ENCODE measurements at places on chromosomes 2 and 18. TPM values are rescaled to one million over a fixed set of nuclear protein-coding genes. Genes with fewer than 3 reads are reported as not detected.

The GDF7 gene
- total RNA-seq = 0.25 TPM

DNA sequence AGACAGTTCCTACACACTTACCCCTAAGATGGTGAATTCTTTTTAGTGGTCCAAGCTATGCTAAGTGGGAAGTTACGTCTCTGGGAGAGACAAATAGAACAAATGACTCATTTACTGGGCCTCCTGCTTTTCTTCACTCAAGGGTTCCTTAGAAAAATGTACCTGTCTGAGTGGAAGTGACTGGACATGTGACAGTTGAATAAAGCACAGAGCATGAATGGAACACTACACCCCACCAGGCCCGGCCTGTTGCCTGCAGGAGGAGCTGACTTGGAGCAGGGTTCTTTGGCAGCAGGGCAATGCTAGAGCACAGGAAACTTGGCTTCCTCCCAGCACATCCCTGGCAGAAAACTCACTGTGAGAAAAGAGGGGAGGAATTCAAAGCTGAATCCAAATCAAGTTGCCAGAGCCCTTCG, 451.0 kb upstream of the SETBP1 start:
- no peak for ATAC-seq

The DNAJB2 gene
- total RNA-seq = 99.2 TPM

DNA sequence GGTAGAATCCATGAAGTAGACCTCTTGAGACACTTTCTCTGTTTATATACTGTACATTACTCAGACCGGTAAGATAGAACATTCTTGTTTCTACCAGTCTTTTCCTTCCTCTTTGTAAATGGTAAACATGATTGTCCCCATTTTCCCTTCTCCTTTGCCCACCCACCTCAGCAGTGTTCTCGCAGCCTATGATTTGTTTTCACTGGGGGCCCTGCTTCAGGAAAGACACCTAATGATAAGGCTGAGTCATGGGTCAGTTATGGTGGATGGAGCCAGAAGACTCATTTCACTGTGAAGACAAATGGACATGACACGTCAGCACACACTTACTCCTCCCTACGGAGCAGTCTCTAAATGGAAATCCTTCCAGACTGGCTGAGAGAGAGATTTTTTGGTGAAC, 23.7 kb downstream of the CENPO start:
- ATAC-seq = no peak

DNA sequence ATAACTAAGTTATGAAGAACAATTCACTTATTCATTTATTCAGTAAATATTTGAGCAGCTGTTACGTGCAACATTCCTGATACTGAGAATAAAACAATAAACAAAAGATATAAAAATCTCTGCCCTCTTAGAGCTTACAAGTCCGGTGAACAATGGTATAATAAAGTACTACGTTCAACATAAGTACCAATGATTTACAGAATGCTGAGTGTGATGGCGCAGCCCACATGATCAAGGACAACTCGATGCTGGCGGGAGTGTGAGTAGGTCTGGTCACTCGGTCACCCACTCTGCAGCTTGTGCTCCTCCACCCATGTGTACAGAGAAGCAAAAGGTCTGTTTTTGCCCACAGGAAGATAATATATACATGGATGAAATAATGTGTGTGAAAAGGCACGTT, 254.3 kb downstream of the BCL11A start:
- ATAC-seq = no peak

The PIEZO2 gene
- 1.9 TPM for total RNA-seq

GRCh38 chr2:233059547-233059796, 670 bp upstream of the INPP5D start:
- no peak for ATAC-seq

- ATAC-seq = no peak
These were observed 176.9 kb upstream of the NRP2 start for GRCh38 chr2:205505371-205505770.

GRCh38 chr2:160110674-160111239, 48.3 kb upstream of the PLA2R1 start:
- no peak for ATAC-seq

The COL4A3 gene
- total RNA-seq = 0.56 TPM

- ATAC-seq = no peak
These were observed 107.1 kb downstream of the NFATC1 start for GRCh38 chr18:79502782-79503181.

The SERPINE2 gene
- 87.5 TPM for total RNA-seq

The MBD1 gene
- 53.5 TPM for total RNA-seq

The SMARCAL1 gene
- 14.6 TPM for total RNA-seq

- ATAC-seq = no peak
These were observed 129.0 kb downstream of the GPD2 start for GRCh38 chr2:156565066-156565710.

- no peak for ATAC-seq
These were observed 194.1 kb downstream of the TPGS2 start for GRCh38 chr18:36634573-36635216.

- no peak for ATAC-seq
These were observed 64.3 kb upstream of the EPAS1 start for GRCh38 chr2:46232860-46233259.

DNA sequence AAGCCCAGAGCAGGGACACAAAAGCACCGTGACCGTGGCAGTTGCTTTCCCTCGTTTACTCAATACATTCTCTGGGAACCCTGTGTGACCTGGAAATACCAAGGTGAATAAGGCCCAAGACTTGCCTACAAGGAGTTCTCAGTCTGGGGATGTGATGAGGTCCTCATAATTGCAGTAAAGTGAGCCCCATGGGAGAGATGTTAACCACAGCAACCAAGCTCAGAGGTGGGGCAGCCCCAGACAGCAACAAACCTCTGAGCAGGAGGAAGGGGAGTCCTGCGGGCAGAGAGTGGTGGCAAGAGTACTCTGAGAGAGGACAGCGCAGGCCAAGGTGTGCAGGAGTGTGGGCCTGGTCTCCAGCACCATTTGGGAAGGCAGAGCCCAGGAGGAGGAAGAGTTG, 91.6 kb downstream of the TTC32 start:
- no peak for ATAC-seq

GRCh38 chr2:158507141-158507540, 50.4 kb downstream of the PKP4 start:
- ATAC-seq = no peak

GRCh38 chr18:47658498-47658897, 272.0 kb downstream of the SMAD2 start:
- ATAC-seq = no peak

DNA sequence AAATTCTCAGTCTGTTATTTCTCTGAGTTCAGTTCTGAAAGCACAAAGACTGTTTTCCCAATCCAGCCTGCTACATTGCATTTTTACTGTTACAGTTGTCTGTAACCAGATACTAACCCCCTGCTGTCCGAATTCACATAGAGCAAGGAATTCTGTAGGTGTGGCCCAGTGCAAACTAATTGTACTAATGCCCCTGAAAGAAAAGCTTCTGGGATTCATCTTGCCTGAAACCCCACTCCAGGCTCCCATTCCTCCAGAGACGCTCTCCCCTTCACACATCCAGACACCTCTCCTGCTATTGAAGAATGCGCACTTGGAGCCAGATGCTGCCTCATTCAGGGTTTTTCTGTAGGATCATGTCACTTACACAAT, 127.0 kb downstream of the TTC32 start:
- no peak for ATAC-seq

The NFE2L2 gene
- total RNA-seq = 28.6 TPM

GRCh38 chr2:33531549-33532059, 55.2 kb downstream of the RASGRP3 start:
- no peak for ATAC-seq

The GULP1 gene
- 12.0 TPM for total RNA-seq

The FBXO15 gene
- 6.1 TPM for total RNA-seq

DNA sequence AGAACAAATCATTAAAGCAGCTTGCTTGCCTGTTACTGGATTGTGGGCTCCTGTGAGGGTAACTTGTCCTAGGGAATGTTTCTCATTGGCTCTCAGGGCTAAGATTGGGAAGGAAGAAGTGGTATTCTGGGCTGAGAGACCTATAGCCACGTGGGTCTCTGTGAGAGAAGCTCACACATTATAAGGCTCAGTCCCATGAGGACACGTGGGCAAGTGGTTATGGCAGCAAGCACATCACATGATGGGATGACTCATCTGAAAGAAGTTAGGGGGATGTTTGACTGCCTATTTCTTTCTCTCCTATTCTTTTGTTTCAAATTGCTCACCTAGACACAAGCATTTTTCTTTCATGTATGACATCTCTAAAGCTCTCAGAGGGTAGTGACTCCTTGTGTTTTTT, 418.0 kb upstream of the ST6GAL2 start:
- no peak for ATAC-seq

- ATAC-seq = no peak
These were observed 1.6 kb upstream of the ADRA2B start for GRCh38 chr2:96117701-96118588.

The DNMT3A gene
- total RNA-seq = 30.6 TPM

DNA sequence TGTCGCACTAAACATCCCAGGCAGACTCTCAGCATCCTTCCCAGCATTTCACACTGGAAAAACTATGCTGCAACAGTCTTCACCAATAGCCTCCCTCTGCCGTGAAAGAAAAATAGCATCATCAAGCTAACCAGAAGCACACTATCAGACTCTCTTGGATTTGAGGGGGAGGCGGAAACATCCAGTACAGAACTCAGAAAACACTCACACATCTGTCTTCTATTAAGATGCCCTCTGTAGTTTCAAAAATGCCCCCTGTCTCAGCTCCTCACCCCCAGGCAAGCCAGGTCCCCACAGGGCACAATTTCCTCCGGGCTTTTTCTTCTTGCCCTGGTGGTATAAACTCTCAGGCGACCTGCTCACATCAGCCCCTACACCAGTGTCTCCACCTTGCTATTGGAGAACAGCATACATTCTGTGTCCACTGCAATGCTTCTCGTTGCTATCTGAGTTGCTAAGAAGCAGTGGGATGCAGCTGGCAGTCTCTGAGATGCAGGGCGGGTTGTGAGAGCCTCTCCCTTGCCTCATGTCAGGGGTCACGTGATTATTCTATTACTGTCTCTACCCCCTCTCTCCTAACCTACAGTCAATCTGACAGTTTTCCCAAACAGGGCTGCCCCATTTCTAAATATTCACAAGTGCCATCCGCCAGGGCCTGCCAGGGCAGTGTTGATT, 189.9 kb downstream of the INO80D start:
- peak; percentile 98 for ATAC-seq

DNA sequence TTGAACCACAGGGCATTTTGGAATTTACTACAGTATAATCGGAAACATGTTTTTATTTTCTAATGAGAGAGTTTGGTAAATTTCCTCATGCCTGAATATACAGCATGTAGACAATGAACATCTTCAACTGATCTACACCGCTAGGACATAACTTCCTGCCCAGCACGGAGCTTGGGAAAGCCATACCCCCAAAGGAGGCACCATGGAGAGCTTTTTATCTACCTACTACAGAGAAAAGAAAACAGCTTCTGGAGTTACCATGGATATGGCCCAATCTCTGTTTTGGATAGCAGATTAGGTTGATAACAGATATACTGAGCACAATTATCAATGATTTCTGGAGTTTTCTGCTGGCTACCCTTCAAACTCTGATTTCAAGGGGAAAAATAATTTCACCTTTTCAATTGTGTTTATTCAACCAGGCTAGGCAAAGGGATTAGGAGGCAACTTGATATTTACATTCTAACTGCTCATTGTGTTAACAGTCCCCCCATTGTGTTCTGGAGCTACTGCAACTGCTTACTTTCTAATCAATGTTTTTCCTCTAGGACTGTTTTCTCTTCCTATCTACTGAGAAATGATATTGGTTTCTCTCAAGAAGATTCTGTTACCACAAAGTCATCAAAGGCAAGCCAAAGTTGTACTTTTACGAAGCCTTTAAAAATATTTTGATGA, 123.0 kb upstream of the ARHGAP28 start:
- no peak for ATAC-seq

DNA sequence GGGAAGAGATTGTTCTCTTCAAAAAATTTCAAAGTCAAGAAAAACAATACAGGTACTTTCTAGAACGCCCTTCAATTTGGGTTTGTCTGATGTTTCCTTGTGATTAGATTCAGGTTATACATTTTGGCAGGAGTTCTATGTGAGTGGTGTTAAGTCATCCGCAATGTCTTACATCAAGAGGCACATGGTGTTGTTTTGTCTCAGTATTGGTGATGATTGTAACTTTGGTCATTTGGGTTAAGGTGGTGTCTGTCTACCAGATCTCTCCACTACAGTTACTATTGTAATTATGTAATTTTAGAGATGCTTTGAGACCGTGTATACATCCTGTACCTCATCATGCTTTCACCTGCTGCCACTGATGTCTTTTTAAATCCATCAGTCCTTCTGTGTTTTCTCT, 60.3 kb downstream of the TET3 start:
- ATAC-seq = no peak

DNA sequence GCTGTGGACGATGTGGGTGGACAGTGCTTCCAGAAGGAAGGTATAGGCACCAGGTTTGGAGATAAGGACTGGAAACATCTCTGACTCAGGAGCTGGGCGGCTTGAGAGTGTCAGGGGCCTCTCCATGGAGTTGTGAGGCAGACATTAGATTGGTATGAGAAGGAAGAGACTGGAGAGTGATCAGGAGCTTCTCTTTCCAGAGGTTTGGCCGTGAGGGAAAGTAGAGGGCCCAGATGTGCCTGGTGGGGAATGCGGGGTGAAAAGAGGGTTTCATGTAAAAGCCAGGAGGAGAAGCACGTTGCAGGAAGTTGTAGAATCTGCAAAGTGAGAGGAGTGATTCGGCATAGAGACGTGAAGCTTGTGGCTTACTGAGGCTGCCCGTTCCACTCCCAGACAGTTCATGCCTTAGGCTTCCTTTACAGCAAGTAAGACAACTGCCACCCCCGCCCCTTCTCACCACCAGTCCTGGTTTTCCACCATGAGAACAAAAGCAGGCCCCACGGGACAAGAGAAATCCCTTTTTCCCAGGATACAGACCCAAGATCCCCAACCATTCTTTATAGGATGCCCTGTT, 166.3 kb upstream of the HDAC4 start:
- no peak for ATAC-seq

DNA sequence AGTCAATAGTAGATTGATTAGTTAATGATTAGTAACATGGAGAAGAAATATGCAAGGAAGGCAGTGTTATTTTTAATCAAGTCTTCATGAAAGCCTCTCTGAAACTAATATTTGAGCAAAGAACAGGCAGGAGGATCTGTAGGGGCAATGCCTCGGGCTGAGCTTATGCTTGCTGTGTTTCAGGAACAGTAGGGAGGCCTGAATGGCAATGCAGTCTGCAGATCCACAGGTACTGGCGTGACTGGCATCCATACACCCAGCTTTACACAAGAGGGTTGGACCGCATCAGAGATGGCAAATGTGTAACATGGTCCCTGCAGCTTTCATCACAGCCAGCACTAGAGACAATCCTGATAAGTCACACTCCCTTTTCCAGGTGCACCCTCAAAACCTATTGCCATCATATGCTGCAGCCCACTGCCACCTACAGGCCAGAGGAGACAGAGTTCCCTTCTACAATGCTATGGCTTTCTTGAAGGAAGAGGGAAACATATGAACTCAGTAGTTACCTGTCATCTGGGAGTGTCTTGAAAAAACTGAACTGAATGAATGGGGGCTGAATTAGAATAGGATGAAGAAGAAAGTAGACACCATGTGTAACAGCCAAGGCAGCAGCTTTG, 582.4 kb upstream of the RAB6C start:
- peak; percentile 81 for ATAC-seq

- peak; percentile 36 for ATAC-seq
These were observed 25.5 kb downstream of the EPB41L3 start for GRCh38 chr18:5518179-5518770.
